Activated CD8-positive, alpha-beta T cell treated with anti-CD3 and anti-CD28 coated beads for 36 hours (primary cell): ENCODE measurements at places on chromosomes 13 and 19. TPM values are rescaled to one million over a fixed set of nuclear protein-coding genes. Genes with fewer than 3 reads are reported as not detected.

DNA sequence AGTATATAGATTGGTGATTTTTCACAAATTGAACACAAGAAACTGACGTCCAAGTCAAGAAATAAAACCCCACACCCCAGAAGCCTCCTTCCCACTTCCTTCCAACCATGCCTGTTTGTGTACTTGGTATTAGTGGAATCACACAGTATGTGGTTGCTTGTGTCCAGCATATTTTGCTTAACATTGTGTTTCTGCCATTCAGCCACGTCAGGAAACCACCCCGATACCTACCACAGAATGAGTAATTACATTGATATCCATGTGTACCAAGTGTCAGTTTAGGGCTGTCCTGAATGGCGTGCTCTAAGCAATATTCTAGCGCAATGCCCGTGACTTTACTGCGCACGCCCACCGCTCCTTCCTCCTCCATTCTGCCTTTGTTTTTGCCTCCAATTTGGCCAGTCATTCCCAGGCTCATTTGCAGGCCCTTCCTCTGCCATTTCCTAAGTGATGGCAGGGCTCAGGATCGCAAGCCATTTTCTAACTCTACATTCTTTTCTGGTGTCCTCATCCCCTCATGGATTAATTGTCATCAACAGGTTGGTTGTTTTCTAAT, 25.9 kb upstream of the MPHOSPH8 start:
- H3K36me3 ChIP-seq: peaks cover 28% of the 10 kb centered on the region
- H3K4me1 ChIP-seq: peaks cover 4% of the 10 kb centered on the region
- no peak overlapping the region for H3K27ac ChIP-seq
- peaks cover 21% of the 10 kb centered on the region for H3K27me3 ChIP-seq
- H3K4me3 ChIP-seq: no peak overlapping the region
- no peak for DNase-seq

- no peak overlapping the region for H3K27ac ChIP-seq
- H3K4me3 ChIP-seq: no peak overlapping the region
- peaks cover 18% of the 10 kb centered on the region for H3K36me3 ChIP-seq
These were observed 56.2 kb downstream of the RCBTB2 start for GRCh38 chr13:48476686-48477085.

DNA sequence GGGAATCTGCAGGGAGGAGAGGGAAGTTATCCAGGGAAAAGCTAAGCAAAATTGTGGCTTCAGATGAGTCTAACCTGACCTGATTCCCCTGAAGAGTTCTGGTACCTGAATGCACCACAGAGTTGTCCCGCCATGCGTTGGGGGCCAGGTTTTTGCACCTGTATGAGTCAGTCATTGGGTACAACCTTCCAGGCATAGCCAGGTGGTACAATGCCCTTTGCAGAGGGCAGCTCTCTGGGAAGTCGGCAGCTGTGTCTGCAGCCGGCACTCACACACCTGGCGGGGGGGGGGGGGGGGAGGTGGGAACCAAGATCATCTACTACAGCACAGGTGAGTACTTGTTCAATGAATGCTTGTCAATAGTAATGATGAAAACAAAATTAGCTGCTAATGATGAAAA, 52.5 kb upstream of the GTF3A start:
- peaks cover 18% of the 10 kb centered on the region for H3K27me3 ChIP-seq
- H3K4me1 ChIP-seq: peaks cover 8% of the 10 kb centered on the region
- no peak overlapping the region for H3K4me3 ChIP-seq
- H3K27ac ChIP-seq: no peak overlapping the region
- no peak for DNase-seq

DNA sequence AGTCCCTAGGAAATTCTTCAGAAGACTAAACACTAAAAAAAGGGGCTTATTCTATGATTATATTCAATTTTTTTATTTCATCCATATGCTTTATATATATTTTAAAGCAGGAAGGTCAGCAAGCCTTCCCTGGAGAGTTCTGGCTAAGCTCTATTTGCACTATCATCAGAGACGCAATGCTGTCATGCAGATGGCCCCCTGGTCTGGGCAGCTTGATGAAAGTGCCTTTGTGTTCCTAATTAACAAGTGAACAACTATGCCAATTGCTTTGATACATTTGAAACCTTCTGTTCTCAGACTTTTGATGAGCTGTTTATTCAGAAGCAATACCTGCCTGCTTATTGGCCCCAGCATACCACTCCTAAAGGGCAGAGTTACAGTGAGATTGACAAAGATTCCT, 1344.6 kb downstream of the OLFM4 start:
- no peak for DNase-seq
- H3K27me3 ChIP-seq: no peaks in the 10 kb centered on the region
- no peaks in the 10 kb centered on the region for H3K4me1 ChIP-seq
- no peak overlapping the region for H3K27ac ChIP-seq

- no peaks in the 10 kb centered on the region for H3K4me1 ChIP-seq
- DNase-seq: no peak
- no peak overlapping the region for H3K4me3 ChIP-seq
- H3K36me3 ChIP-seq: no peaks in the 10 kb centered on the region
- H3K27me3 ChIP-seq: no peaks in the 10 kb centered on the region
These were observed 57.4 kb downstream of the MCF2L start for GRCh38 chr13:113026391-113026910.

The PRDX2 gene
- total RNA-seq: 262 TPM
